ENCODE measurements at places on chromosomes 2 and 18. TPM values are rescaled to one million over a fixed set of nuclear protein-coding genes. Genes with fewer than 3 reads are reported as not detected.

GRCh38 chr2:197784956-197785941 lies at the start of gene BOLL:
BOLL (minus strand) TSS chr2:197785319; CDS start chr2:197781850, 3,469 bp downstream.
- no peak for DNase-seq

The FBXO48 gene
- 0.64 TPM for total RNA-seq

DNA sequence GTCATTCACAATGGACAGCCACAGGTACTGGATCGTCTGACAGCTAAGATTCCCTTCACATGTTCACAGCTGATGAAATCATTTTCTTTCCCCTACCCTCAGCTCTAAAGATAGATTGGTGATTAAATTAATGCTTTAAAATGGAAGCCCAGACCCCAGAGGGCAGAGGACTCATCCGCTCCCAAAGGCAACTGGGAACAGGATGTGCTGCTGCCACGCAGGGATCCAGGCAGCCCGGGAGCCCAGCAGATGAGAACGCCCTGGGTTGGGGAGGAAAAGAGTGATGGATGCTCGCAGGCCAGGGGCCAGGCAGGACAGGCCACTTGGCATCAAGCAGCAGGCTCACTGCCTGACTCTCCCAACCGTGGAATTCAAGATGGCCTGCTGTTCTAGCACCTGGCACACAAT lies 41.3 kb downstream of the HDHD2 start:
- DNase-seq: no peak

DNA sequence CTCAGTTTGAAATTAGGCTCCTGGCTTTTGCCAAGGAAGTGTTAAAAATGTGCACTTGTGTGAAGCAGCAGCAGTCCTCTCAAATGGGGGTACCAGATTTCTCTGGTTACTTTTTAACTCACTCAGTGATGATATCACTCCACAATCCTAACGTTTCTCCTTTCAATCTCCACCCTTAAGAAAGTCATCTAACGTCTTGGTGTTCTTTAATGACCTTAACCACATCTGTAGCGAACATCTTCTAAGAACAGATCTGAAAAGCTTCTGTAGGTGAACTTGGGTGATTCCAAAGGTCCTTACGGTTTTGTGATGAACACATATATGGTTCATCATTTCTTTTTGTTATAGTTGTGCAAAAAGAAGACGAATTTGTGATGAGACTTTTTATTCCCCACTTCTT lies 73.2 kb downstream of the DOCK10 start:
- DNase-seq: no peak

The FOXD4L1 gene
- total RNA-seq: 0.20 TPM

DNA sequence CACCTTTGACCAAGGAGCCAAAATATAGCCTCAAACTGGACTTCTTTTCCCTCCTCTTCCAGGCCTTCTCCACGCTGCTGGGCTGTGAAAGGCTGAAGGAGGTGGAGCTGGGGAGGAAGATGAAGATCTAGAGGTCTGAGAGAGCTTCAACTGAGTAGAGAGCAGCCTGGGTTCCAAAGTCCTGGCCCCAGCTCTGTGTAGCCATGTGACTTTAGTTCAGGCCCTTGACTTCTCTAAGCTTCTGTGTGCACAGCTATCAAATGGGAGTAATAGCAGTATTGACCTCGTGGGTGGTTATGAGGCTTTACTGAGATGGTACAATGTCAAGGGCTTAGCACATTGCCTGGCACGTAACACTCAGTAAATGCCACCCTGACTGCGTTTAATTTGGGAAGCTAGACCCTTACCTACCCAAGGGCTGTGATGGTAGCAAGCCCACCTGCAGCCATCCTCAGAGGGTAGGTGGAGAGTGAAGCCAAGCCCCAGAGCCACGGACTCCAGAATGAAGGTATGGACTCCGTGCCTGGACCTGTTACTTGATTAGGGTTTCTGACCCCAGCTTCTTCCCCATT lies 38.4 kb downstream of the SERTAD2 start:
- no peak for DNase-seq

Measured in K562 (cell line).